ENCODE measurements at places on chromosomes 2 and 18.

DNA sequence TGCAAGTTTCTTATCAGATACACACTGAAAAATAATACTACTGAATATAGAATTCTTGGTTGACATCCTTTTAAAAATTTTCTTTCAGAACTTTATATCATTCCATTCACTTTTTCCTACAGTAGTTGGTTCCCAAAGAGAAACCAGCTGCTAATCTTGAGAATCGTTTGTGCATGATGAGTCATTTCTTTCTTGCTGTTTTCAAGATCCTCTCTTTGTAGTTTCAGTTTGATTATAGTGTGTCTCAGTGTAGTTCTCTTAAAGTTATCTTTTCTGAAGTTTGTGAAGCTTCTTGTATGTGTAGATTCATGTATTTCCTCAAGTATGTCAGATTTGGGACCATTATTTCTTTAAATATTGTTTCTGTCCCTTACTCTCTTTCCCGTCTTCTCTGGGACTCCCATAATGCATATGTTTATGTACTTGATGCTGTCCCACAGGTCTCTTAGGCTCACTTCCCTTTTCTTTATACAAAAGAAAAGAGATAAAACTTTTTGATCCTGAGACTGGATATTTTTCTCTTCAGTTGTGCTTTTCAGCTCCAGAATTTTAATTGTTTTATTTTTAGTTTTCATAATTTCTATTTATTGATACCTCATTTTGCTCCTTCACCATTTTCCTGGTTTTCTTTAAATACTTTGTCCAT lies 801.0 kb downstream of the TDRD15 start:
- no peak for DNase-seq

DNA sequence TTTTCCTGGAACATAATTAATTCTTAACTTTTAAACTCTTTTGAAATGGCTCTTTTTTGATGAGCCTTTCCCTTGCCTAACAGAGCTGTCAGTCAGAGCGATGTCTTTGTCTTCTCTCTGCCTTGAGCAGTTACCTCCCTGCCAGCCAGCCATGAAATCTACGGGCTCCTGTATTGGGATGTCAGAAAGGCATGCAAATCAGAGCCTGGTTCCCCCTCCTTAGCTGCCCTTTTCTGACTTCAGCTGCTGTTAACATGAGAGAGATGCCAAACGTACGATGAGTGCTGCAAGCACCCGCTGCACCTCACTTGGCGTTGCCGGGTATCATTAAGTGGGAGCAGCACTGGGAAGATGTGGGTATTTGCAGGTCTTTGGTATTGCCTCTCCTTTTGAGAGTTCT lies 131.4 kb upstream of the BOD1L2 start:
- no peak for DNase-seq

GRCh38 chr18:69109686-69110085 lies 291.0 kb upstream of the DOK6 start:
- no peak for DNase-seq

DNA sequence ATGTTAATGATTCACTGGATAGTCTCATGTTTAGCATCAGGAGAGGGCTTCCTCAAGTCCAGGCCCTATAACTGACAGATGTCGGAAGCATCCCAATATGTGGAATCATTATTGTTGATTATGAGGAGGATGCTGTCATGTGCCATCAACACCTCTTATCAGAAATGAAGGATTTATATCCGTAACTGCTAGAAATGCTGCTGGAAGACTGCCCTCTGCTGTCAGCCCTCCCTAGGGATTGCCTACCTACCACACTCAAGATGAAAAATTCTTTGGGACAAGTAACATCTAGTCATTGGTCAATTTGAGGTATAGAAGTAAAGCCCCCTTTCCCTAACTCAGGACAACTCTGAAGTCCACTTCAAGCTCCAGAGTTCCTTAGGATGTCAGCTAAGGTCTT lies 1166.5 kb upstream of the NXPH2 start:
- DNase-seq: no peak

DNA sequence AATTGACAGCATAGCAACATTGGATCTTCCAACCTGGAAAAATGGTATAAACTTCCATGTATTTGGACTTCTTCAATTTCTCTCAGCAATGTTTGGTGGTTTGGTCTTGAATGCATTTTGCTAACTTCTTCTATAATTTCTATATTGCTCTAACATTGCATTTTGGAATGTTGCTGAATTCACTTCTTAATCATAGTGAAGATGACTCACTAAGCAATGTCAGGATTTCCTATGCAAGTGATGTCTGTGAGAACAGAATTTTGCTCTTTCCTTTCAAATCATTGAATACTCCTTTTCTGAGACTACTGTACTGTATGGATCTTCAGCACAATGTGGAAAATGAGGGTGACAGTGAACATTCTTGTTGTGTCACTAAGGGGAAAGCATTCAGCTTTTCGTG lies 28.9 kb upstream of the CDH19 start:
- no peak for DNase-seq

All from activated T-cell treated with anti-CD3 and anti-CD28 coated beads, Interleukin-2, amount 50 U/mL, for 4 hours (primary cell).